ENCODE measurements at places on chromosomes 2 and 18. TPM values are rescaled to one million over a fixed set of nuclear protein-coding genes. Genes with fewer than 3 reads are reported as not detected.

DNA sequence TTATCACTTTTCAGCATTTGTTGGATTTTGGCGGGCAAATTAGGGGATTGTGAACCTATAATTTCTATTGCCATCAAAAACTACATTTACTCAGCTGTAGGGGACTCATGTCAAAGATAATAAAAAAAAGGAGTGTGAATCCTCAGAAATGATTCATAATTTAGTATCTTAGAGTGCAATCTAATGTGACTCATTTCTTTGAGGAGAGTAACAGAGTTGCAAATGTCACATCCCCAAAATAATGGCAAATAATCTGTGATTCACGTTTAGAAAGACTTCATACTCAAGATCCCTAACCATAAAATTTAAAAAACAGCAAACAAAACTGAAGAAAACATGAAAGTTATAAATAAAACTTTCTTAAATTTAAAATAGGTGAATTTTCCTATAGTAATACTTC is 373.0 kb downstream of the CDH2 start:
- H3K36me3 ChIP-seq, result no peaks in the 10 kb centered on the region
- H3K27me3 ChIP-seq, result no peaks in the 10 kb centered on the region
- no peak for DNase-seq
- no peak overlapping the region for H3K27ac ChIP-seq

GRCh38 chr2:217065012-217065290 is 205.1 kb upstream of the TNP1 start:
- H3K4me1 ChIP-seq, result no peaks in the 10 kb centered on the region
- DNase-seq, result no peak
- no peaks in the 10 kb centered on the region for H3K36me3 ChIP-seq
- no peak overlapping the region for H3K27ac ChIP-seq
- H3K27me3 ChIP-seq, result no peaks in the 10 kb centered on the region
- no peak overlapping the region for H3K4me3 ChIP-seq

GRCh38 chr2:86338778-86339295 is 1.4 kb upstream of the REEP1 start:
- no peaks in the 10 kb centered on the region for H3K36me3 ChIP-seq
- H3K4me1 ChIP-seq, result peaks cover 18% of the 10 kb centered on the region
- H3K4me3 ChIP-seq, result no peak overlapping the region
- H3K27ac ChIP-seq, result no peak overlapping the region
- H3K27me3 ChIP-seq, result peaks cover 68% of the 10 kb centered on the region

- H3K27ac ChIP-seq, result peak overlapping the region; percentile 33
- no peaks in the 10 kb centered on the region for H3K27me3 ChIP-seq
- H3K4me1 ChIP-seq, result no peaks in the 10 kb centered on the region
- H3K36me3 ChIP-seq, result no peaks in the 10 kb centered on the region
- H3K4me3 ChIP-seq, result no peak overlapping the region
Measured at GRCh38 chr2:57881998-57882888, 164.4 kb upstream of the VRK2 start.

The TRIM54 gene
- 1.2 TPM for total RNA-seq

GRCh38 chr2:201852878-201853415 is 46.6 kb downstream of the CDK15 start:
- no peaks in the 10 kb centered on the region for H3K36me3 ChIP-seq
- peaks cover 6% of the 10 kb centered on the region for H3K27me3 ChIP-seq
- H3K27ac ChIP-seq, result no peak overlapping the region
- no peak for DNase-seq
- H3K4me3 ChIP-seq, result no peak overlapping the region

DNA sequence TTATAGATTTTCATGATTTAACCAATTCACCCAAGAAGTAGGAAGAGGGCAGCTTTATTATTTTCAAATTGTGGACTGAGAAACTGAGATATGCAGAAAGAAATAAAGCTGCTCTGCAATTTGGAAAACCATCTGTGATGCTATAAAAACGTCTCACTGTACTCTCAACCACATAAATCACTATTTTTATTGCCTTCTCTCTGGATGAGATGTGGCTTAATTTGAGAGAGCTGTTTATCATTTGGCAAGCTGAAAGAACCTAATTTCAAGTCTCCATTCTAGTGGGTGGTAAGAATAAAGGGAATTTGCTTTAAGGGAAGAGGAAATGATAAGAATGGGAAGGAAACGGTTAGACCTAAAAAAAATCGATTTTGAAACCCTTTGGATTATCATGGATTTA is 49.9 kb upstream of the CYP1B1 start:
- no peak overlapping the region for H3K27ac ChIP-seq
- H3K36me3 ChIP-seq, result no peaks in the 10 kb centered on the region
- no peaks in the 10 kb centered on the region for H3K27me3 ChIP-seq
- peaks cover 6% of the 10 kb centered on the region for H3K4me1 ChIP-seq
- no peak for DNase-seq

- no peak overlapping the region for H3K27ac ChIP-seq
- H3K4me3 ChIP-seq, result no peak overlapping the region
- no peak for DNase-seq
- no peaks in the 10 kb centered on the region for H3K36me3 ChIP-seq
Measured at GRCh38 chr2:166671235-166671634, 177.2 kb upstream of the SCN7A start.

DNA sequence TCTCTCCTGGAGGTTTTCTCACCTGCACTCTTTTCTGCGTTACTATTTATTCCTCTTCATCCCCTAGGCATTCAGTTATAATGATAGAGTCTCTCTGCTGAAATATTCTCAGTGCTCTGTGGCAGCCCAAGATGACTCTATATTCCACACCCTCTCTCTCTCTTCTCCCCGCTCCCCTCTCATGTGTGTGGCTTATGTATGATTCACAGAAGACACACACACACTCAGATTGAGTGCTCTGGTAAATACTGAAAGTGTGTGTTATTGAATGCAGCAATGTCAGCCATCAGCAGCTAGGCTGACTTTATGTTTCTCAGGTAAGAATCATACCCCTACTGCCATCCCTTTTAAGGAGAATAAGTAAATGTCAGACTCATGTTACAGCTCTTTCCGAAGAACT is 201.2 kb downstream of the SLC4A10 start:
- no peaks in the 10 kb centered on the region for H3K36me3 ChIP-seq
- no peak overlapping the region for H3K27ac ChIP-seq
- H3K4me3 ChIP-seq, result no peak overlapping the region
- no peak for DNase-seq
- no peaks in the 10 kb centered on the region for H3K27me3 ChIP-seq
- H3K4me1 ChIP-seq, result no peaks in the 10 kb centered on the region

The NEU2 gene
- not detected for total RNA-seq

The CRYGD gene
- total RNA-seq, result not detected

DNA sequence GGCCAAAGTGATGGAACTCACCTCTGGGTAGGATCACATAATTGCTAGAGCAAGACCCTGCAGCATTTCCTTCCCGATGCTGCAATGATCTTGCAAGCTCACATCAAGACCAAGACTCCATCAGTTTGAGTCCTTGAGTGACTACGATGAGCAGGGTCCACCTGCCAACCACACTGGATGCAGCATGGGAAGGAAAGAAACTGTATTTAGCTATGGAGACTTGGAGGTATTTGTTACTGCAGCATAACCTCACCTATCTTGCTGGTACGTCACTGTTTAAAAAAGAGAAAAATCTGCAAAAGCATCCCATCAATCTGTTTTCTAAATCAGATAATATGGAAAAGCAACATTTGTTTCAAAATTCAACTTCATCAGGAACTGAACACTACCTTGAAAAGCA is 2.5 kb downstream of the RNF152 start:
- no peaks in the 10 kb centered on the region for H3K27me3 ChIP-seq
- H3K4me1 ChIP-seq, result peaks cover 8% of the 10 kb centered on the region
- H3K4me3 ChIP-seq, result no peak overlapping the region
- no peaks in the 10 kb centered on the region for H3K36me3 ChIP-seq
- DNase-seq, result no peak

GRCh38 chr18:37654731-37655369 is 89.3 kb upstream of the CELF4 start:
- no peaks in the 10 kb centered on the region for H3K36me3 ChIP-seq
- H3K4me1 ChIP-seq, result no peaks in the 10 kb centered on the region
- no peak overlapping the region for H3K4me3 ChIP-seq
- H3K27me3 ChIP-seq, result no peaks in the 10 kb centered on the region

DNA sequence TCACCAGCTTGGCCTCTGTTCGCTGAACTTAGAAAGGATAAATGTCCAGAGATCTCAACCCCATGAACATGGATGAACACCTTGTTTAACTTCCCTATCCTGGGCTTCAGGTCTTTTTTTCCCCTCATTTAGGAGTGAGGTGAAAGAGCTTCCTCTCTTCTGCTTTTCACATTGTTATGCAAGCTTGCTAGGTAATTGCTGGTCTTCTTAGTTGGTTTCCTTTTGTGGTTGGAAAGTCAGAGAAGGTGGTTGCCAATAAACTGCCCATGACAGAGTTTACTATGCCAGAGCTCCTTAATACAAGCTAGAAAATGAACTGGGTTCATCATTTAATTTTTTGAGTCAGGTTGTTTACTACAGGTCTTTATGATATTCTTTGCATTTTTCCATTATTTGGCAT is 16.6 kb downstream of the SLC9A4 start:
- no peaks in the 10 kb centered on the region for H3K4me1 ChIP-seq
- DNase-seq, result no peak
- H3K27ac ChIP-seq, result no peak overlapping the region
- no peaks in the 10 kb centered on the region for H3K36me3 ChIP-seq
- H3K27me3 ChIP-seq, result no peaks in the 10 kb centered on the region

- no peaks in the 10 kb centered on the region for H3K4me1 ChIP-seq
- DNase-seq, result peak; percentile 66
- no peaks in the 10 kb centered on the region for H3K36me3 ChIP-seq
- H3K27ac ChIP-seq, result peak overlapping the region; percentile 5
- no peak overlapping the region for H3K4me3 ChIP-seq
Measured at GRCh38 chr2:64937687-64938491, 51.3 kb upstream of the SLC1A4 start.

DNA sequence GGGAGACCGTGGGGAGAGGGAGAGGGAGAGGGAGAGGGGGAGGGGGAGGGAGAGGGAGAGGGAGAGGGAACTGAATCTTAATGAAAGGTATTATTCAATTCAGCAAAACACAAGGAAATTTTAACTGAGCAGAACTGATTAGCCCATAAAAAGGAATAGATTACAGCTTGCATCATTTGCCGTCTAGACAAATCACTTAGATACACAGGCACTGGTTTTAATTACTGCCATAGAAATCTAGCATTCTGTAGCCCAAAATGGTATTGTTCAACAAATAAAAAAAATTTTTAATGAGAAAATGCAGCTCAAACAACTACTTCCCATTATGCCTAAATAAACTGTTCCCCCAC is 7.9 kb upstream of the KCNF1 start:
- H3K4me1 ChIP-seq, result no peaks in the 10 kb centered on the region
- no peak overlapping the region for H3K4me3 ChIP-seq
- H3K36me3 ChIP-seq, result no peaks in the 10 kb centered on the region
- H3K27me3 ChIP-seq, result no peaks in the 10 kb centered on the region
- no peak for DNase-seq

- H3K36me3 ChIP-seq, result no peaks in the 10 kb centered on the region
- no peaks in the 10 kb centered on the region for H3K4me1 ChIP-seq
- no peak for DNase-seq
- H3K27ac ChIP-seq, result no peak overlapping the region
- H3K4me3 ChIP-seq, result no peak overlapping the region
Measured at GRCh38 chr2:120896126-120896525, 160.5 kb downstream of the GLI2 start.

GRCh38 chr18:66676699-66677098 is 72.8 kb upstream of the CDH19 start:
- H3K4me1 ChIP-seq, result no peaks in the 10 kb centered on the region
- no peak for DNase-seq
- no peaks in the 10 kb centered on the region for H3K36me3 ChIP-seq
- no peak overlapping the region for H3K27ac ChIP-seq

DNA sequence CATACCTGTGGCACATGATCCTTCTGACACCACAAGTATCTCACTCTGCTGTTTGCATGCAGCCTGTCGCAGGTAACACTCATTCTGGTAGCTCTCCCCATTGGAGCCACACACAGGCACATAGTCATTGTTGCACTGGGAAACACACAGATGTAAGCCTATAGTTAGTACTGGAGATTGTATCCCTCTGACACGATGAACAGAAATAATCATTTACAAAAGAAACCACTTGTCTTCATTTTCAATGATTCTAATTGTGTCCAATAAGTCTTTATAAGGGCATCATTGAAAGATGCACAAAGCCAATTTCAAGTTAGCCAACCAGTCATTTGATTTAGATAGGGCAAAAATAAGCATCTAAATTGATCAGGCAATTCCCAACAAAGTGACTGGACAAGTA is 10.4 kb downstream of the TMEFF2 start:
- H3K4me1 ChIP-seq, result no peaks in the 10 kb centered on the region
- no peak overlapping the region for H3K4me3 ChIP-seq
- no peak for DNase-seq
- no peaks in the 10 kb centered on the region for H3K36me3 ChIP-seq
- H3K27me3 ChIP-seq, result peaks cover 11% of the 10 kb centered on the region

The CFC1 gene
- total RNA-seq, result not detected

DNA sequence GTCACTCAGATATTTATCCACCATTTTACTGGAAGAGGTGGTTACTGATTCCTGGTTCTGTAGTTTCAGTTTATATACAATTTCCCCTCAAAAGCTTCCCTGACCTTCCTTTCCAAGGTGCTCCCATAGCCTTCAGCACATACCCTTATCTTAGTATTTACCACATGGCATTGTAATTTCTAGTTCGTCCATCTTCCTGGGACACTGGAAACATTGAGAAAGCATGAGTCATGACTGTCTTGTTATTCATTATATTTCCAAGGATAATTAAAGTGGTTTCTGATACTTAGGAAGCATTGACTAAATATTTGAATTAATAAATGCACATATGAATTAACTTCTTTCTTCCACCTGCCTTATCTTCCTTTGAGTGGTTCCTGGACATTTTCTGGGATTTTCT is 203.8 kb downstream of the ETAA1 start:
- H3K27ac ChIP-seq, result no peak overlapping the region
- DNase-seq, result no peak
- H3K36me3 ChIP-seq, result no peaks in the 10 kb centered on the region
- H3K4me1 ChIP-seq, result no peaks in the 10 kb centered on the region

DNA sequence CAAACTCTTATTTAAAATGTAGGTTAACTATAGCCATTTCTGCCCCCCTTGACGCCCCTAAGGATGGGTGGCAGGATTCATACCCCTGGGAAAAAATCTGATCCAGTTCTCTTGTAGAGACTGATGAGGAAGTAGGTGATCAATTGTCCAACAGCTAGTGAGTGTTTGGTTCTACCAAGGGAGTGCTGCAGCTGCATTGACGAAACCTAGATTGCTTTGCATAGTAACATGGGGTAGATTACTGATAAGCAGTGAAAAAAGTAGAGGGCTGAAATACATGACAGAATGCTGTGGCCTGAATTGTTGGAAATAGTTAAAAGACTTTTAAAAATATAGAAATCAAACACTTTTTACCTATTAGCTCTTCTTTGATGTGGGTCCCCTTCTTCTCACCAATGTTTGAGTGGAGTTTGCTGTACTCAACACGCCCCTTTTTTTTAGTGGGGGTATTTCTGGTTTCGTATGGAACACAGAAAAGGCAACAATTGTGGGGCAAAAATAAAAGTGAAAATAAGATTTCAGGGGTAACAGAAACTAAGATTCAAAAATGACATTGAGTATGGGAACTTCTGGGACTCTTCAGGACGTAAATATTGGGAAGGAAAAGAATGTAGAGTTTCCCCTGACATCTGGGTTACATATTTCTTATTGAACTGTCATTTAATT is 66.2 kb downstream of the MAIP1 start:
- H3K4me3 ChIP-seq, result no peak overlapping the region
- no peak for DNase-seq
- H3K4me1 ChIP-seq, result no peaks in the 10 kb centered on the region
- H3K27me3 ChIP-seq, result no peaks in the 10 kb centered on the region
- no peak overlapping the region for H3K27ac ChIP-seq

The RFTN2 gene
- not detected for total RNA-seq
